ENCODE measurements at places on chromosomes 11 and 22. TPM values are rescaled to one million over a fixed set of nuclear protein-coding genes. Genes with fewer than 3 reads are reported as not detected.

DNA sequence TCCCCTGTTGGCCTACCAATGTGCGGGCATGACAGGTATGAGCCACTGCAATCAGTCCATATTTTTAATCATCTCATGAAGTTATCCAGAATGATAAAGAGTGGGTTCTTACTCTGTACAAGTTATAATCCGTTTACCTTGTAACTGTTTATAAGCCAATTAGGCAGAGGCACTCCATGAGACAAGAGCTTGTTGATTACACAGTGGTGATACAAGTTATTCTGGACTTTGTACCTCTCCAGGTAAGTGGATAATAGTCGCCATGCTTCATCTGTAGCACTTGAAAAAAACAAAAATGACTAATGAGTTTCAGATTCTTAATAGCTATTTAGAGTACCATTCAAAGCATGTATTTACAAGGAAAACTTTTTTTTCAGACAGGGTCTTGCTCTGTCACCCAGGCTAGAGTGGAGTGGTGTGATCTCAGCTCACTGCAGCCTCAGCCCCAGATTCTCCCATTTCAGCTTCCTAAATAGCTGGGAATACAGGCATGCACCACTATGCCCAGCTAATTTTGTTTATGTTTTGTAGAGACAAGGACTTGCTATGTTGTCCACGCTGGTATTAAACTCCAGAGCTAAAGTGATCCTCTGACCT lies 17.7 kb upstream of the FNBP4 start:
- H3K4me1 ChIP-seq, result no peaks in the 10 kb centered on the region
- no peak for DNase-seq
- no peak overlapping the region for H3K27ac ChIP-seq

- no peak overlapping the region for H3K27ac ChIP-seq
- no peaks in the 10 kb centered on the region for H3K36me3 ChIP-seq
- H3K27me3 ChIP-seq, result peaks cover 13% of the 10 kb centered on the region
- no peak overlapping the region for H3K4me3 ChIP-seq
Observed at GRCh38 chr11:119739021-119739703, 10.2 kb upstream of the NECTIN1 start.

Gene LAYN
- not detected for total RNA-seq

DNA sequence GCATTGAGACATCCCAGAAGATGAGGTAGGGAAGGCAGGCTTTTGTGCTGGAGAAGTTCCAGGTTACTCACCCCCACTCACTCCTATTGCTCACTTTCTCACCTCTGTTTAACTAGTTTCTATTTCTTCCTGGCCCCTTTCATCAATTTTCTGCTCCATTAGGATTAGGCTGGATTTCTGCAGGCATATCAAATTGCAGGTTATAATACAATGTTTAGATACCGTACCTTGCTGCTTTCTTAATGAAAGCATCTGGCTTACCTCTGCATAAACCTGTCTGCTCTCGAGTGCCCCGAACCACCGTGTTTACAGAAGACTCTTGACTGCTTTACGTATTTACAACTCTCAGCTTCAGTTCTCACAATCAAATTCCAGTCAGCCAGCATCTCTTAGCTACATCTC lies 173.7 kb downstream of the ADAMTS15 start:
- no peaks in the 10 kb centered on the region for H3K36me3 ChIP-seq
- no peak overlapping the region for H3K4me3 ChIP-seq
- no peak for DNase-seq

DNA sequence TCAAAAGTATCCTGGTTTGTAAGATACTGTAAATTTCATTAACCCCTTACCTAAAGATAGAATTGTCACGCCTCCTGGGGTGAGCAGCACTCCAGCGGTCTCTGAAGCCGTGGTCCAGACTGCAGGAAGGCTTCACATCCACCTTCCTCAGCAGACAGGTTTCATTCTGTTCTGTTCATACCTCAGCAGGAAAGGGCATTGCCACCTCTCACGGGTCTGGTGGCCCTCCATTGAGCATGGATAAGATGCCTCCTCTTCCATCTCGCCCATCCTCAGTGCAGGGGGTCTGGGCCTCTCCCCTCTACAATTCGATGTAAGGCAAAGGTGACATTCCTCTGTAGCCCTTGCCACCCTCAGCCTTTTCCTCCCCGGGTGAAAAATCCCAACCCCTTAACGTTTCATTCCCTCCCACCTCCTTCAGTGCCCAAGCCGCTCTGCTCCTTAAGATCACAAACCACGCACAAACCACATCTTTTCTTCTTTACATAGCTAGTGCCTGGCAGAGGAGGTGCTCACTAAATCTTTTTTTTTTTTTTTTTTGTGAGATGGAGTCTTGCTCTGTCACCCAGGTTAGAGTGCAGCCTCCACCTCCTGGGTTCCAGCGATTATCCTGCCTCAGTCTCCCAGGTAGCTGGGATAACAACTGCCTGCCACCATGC lies 28.5 kb downstream of the RPUSD4 start:
- H3K4me3 ChIP-seq, result no peak overlapping the region
- H3K36me3 ChIP-seq, result no peaks in the 10 kb centered on the region
- H3K27me3 ChIP-seq, result no peaks in the 10 kb centered on the region
- no peak overlapping the region for H3K27ac ChIP-seq
- no peak for DNase-seq
- H3K4me1 ChIP-seq, result no peaks in the 10 kb centered on the region
